ENCODE measurements at places on chromosomes 11 and 22.

GRCh38 chr11:76628408-76628947 is 42.1 kb downstream of the LRRC32 start:
- no peak for DNase-seq

GRCh38 chr11:27248576-27249509 is 114.2 kb downstream of the CCDC34 start:
- DNase-seq, result no peak

GRCh38 chr11:72070491-72070890 is 9.9 kb downstream of the NUMA1 start:
- DNase-seq, result no peak

DNA sequence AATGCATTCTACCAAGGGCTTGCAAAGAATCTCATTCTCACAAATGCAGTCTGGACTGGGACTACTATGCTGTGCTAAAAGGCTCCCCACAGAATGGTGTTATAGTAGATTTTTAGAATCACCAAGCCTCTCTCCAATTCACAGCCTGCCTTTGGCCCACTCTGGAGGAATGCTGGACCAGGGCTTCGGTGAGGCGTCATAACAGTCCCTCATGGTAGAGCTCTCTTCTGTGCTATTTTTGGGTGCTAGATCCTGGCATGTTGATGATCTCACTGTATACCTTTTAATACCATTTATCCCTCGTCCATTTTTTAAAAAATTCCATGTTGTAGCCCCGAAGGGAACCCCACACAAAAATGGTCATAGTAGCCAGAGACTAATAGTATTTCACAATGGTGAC is 17.6 kb downstream of the MAP6 start:
- no peak for DNase-seq

DNA sequence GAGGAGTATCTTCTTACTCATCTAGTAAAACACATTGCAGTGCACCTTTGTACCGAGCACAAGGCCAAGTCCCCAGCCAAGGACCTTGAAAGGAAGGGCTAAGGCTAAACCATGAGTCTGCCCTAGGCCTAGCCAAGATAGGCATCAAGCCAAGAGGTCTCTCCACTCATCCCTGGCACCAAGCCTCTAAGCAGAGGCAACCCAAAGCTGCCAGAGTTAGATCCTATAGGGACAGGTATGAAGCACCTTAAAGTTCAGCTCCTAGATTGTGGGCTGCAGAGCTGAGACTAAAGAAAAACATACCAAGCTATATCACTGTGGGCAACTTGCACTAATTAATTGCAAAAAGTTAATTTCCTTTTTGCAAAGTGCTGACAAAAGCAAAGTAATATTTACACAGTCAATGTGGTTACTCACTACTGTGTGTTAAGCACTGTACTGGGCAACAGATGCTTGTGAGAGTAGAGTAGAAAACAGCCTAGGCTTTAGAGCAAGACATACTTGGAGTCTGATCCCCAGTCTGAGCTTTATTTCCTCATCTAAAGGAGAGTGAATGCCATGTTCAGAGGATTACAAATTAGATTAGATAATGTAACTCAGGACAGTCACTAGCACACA is 7.2 kb downstream of the COA4 start:
- no peak for DNase-seq

- DNase-seq, result no peak
Measured at GRCh38 chr11:4839851-4840549, 9.0 kb downstream of the OR51S1 start.

Measured in suppressor macrophage (primary cell).